ENCODE measurements at places on chromosomes 1 and 21. TPM values are rescaled to one million over a fixed set of nuclear protein-coding genes. Genes with fewer than 3 reads are reported as not detected.
A peak's percentile ranks its signal among the peaks of the same experiment; 100 is the strongest.

CHAF1B gene
- total RNA-seq: 0.49 TPM

CFAP107 gene
- not detected for total RNA-seq

DNA sequence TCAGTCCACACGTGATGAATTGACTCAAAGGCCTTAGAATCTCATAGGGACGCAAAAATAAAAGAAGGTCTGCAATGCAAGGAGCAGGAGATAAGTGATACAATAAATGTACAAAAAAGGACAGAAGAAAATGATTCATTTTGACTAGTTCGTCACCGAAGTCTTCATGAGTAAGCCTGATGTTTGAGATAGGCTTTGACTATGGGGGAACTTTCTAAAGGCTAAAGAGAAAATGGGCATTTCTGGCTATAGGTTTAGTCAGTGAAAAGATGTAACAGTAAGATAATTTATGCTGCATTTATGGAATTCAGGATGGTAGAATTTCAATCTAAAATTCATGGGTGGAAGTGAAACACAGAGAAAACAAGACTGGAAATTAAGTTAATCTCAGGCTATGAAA, 163.0 kb downstream of the ADGRL4 start:
- peak; percentile 57 for DNase-seq

GLMP gene
- 62.4 TPM for total RNA-seq

S100A1 gene
- total RNA-seq: 0.54 TPM

DNA sequence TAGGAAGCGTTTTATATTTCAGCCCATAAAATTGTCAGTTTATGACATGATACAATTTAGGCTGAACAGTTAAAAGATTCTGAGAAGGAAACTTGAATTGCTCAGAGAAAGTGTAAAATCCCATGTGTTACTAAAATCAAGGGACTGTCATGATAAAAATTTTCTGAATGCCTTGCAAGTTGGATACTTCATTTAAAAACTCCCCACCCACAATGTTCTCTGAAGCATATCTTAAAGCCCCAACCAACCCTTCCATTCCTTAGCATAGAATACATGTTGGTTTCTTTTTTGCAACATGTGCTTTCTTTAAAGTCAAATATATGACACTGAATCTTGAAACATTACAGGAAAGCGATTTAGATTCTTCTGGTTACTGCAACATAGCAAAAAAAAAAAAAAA, 97.4 kb downstream of the MRPL39 start:
- no peak for DNase-seq

DNA sequence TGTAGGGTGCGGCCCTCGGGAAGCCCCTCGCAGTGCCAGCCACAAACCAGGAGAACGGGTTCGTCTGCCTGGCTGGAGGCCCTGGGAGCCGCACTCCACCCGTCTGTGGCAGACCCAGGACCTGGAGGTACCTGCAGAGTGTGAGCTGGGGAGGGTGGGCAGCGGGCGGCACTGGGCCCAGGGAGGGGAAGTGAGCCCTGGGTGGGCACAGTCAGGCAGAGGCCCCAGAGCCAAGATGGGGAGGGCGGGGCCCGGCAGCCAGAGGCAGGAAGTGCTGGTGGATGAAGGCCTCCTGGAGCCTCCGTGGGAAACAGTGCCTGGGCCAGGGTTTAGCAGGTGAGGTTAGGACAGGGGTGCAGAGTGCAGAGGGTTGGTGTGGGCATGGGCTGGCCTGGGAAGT, 4.0 kb upstream of the PEX10 start:
- no peak for DNase-seq

UBL4B gene
- not detected for total RNA-seq

DNA sequence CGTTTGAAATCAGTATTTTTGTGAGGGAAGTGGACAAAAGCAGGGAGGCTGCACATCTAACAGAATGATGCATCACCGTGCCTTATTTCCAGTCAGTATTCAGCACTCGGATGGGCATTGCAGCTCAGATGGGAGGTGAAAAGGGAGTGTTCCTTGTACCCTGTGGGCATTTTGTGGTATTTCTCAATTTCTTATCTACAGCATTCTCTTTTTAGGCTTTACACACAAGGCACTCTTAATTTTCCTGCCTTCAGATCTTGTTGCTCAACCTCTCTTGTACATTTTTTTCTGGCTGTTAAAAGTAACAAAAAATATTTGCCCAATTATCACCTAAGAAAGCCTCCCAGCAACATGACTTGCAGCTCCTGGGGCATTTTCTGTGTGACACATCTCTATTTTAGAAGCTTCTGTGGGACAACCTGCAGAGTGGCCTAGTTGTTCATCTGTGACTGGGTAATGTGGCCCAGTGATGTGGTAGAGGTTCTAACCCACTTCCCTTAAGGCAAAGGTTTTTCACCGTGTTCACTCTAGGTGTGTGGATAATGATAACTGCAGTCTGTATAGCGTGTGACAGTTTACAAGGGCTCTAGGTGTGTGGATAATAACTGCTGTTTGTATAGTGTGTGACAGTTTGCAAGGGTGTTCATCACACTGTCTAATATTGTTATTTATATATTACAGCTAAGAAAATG, 257.2 kb downstream of the PTGER3 start:
- DNase-seq: no peak

DNA sequence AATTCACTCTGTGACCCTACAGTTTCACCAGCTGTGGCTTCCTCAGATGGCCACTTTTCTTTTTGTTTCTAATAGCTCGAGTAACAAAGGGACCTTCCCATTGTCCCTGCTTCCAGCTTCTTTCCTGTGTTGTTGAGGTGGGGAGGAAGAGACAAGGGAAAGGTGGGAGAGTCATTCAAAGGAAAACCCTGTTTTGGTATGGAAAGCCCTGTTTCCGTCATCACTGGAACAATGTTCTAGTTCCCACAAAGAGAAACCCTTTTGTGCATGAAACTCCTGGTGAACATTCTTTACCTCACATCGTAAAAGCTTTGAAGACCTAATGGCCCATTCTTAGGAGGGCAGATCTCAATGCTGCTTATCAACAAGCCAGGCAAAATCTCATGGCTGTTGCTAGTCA, 62.2 kb downstream of the ABCA4 start:
- no peak for DNase-seq

TEDDM1 gene
- total RNA-seq: not detected

GRCh38 chr1:15950302-15950701, 25.6 kb downstream of the ZBTB17 start:
- DNase-seq: no peak

RGS8 gene
- total RNA-seq: not detected

FCGR3A gene
- total RNA-seq: not detected

DNA sequence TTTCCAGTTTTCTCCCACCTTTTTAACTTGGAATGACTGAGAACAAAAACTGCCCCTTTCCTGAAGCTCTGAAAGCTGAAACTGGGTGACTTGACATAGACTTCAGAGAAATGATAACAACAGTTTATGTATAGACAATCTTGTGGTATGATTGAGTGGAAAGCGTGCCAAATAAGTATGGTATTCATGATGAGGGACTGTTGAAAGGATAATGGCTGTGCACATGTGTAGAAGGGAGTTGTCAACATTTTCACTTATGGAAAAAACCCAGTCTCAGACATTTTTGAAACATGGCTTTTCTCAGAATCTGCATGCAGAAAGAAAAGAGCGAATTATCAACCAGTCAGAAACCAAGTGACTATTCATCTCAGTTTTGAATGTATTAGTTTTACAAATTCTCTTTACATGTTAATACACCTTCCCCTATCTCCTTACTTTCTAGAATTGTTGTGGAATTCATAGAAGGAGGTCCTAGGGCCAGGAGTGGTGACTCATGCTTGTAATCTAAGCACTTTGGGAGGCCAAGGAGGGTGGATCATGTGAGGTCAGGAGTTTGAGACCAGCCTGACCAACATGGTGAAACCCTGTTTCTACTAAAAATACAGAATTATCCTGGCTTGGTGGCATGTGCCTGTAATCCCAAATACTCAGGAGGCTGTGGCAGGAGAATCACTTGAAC, 261.2 kb downstream of the S1PR1 start:
- no peak for DNase-seq

DNA sequence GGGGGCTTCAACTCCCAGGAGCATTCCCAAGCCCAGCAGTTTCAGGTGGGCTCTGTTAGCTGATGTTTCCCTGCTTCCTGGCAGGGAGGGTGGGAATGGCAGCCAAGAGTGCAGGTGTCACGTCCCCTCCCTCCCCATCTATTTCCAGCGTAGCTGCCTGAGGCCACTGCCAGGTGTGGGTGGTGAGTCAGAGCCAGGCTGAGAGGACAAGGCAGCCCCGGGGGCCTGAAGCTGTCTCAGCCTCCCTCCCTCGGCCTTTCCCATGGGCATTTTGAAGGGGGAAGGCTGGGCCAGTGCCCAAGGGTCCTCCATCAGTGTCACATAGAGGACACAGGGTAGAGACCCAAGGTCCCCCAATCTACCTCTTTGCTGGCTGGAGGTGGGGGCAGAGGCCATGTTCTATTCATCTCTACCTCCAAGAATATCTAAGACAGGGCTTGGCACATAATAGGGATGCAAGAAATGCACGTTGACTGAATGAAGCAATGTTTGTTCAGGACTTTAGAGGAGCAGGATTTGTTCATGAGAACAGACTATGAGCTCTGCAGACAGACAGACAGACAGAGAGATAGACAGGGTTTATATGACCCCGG, 34.4 kb upstream of the ID3 start:
- no peak for DNase-seq

TNFRSF8 gene
- total RNA-seq: 0.09 TPM

DENND1B gene
- total RNA-seq: 19.5 TPM

SERPINC1 gene
- not detected for total RNA-seq

TRIM17 gene
- total RNA-seq: 7.0 TPM

TMCC2 gene
- total RNA-seq: 7.0 TPM

- no peak for DNase-seq
These were observed 175.4 kb upstream of the KLHDC7A start for GRCh38 chr1:18305182-18305795.

HES3 gene
- total RNA-seq: not detected

GRCh38 chr21:18498431-18498830, 94.8 kb upstream of the TMPRSS15 start:
- no peak for DNase-seq

- no peak for DNase-seq
These were observed 87.9 kb downstream of the CDC14A start for GRCh38 chr1:100440075-100440809.

GJB5 gene
- total RNA-seq: not detected

ZNF692 gene
- total RNA-seq: 9.6 TPM

GRCh38 chr1:2523891-2524609, 2.3 kb downstream of the PANK4 start:
- DNase-seq: no peak

DNA sequence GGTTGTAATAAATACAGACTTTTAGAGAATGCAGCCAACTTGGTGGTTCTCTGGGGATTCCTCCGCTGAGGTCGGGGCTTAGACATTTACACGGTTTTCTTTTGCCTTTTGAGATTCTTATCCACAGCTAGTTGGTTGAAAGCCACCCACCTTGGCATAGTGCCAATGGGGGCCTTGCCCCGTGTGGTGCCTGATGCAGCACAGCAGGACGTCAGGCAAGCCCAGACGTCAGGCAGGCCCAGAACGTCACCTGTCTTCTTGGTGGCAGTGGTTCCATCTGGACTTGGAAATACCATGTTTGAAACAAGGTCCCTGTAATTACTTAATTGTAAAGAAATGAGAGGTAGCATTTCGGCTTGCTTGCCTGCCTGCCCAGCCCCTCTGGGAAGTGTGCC, 78.5 kb downstream of the GALNT2 start:
- no peak for DNase-seq

GRCh38 chr1:150017206-150017750, 6.8 kb upstream of the OTUD7B start:
- DNase-seq: no peak

CLIC4 gene
- total RNA-seq: 571 TPM

PPIH gene
- total RNA-seq: 26.0 TPM

DNA sequence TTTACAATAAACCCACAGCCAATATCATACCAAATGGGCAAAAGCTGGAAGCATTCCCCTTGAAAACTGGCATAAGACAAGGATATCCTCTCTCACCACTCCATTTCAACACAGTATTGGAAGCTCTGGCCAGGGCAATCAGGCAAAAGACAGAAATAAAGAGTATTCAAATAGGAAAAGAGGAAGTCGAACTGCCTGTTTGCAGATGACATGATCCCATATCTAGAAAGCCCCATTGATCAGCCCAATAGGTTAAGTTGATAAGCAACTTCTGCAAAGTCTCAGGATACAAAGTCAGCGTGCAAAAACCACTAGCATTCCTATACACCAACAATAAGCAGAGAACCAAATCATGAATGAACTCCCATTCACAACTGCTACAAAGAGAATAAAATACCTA, 235.5 kb downstream of the DPYD start:
- no peak for DNase-seq

DNA sequence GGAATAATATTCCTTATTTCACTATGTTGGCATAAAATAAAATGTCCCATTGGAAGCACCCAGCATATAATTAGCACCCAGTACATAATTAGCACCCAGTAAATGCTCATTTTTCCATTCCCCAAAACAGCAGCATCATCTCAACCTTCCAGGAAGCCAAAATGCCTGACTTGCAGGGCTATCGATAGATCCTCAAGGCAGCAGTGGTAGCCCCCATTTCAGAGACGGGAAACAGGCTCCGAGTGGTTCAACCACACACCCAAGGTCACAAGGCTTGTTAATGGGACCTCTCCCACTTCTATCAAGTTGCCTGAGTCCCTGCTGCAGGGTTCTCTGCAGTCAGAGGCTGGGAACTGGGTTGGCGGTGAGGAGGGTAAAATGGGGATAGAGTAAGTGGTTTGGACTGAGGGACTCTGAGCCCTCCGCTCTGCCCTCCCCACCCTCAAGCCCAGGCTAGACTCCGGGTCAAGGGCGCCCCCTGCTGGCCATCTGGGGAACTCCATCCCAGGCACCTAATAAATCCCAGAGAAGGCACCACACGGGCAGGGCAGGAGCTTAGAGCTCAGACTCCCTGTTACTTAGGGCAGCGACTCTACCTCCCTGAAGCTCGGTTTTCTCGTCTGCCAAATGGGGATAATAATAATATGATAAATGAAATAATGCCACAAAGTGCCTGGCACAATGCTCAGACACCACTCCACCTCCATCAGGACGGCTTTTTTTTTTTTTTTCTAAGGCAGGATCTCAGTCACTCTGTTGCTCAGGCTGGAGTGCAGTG, 21.9 kb upstream of the LAPTM5 start:
- peak; percentile 67 for DNase-seq

GRCh38 chr1:22962558-22962957, 10.1 kb downstream of the LACTBL1 start:
- no peak for DNase-seq

- peak; percentile 56 for DNase-seq
These were observed 39.0 kb upstream of the ATG4C start for GRCh38 chr1:62744611-62745577.
